Activated CD8-positive, alpha-beta memory T cell treated with anti-CD3 and anti-CD28 coated beads for 1 hour (primary cell): ENCODE measurements at places on chromosomes 2 and 18.

GRCh38 chr18:9849407-9850283, 36.1 kb upstream of the TXNDC2 start:
- DNase-seq = no peak

- no peak for DNase-seq
Measured at GRCh38 chr18:77669331-77669730, 419.7 kb downstream of the GALR1 start.

DNA sequence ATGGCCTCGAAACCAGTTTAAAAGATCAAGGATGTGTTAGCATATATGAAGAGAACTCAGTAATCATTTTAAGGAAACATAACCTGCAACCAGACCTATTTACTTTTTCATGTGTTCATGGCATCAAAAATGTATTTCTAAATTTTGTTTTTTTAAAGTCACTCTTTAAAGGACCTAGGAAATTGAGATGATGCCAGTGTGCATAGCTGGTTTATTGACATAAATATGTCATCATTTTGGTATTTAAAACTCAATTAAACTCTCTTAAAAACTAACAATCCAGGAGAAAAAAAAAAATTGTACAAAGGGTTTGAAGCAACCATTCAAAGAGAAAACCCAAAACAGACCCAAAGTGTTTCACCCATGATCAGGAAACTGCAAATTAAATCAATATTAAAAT, 198.9 kb upstream of the RND3 start:
- no peak for DNase-seq

DNA sequence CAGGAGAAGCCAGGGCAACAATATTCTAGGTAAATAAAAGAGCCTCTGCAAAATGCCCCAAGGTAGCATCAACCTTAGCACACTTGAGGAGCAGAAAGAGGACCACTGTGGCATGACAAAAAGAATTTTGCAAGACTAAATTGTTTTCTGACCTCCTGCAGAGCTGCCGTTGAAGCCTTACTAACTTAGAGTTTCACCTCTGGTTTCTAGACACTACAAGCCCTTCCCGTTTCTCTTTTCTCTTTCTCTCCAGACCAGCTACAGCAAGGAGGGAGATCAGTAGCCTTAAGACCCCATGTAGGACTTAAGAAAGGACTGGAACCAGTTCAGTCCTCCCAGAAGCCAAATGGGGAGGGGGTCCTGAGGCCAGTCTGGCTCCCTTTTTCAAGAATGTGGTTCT, 73.3 kb upstream of the SP3 start:
- DNase-seq = no peak

DNA sequence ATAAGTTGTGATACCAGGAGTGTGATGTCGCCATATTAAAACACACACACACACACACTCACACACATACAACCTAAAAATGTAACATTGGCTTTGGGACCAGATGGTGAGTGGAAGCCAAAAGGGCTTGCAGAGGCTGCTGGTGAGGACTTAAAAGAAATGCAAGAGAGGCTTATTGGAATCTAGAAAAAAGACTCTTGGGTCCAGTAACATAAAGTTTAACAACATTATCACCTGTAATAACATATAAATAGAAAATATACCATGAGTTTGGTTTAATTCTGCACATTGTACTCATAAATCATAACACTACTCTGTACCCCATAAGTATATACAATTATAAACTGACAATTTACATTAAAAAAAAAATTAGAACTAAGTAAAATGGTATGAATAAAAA, 74.4 kb upstream of the MYCN start:
- no peak for DNase-seq

DNA sequence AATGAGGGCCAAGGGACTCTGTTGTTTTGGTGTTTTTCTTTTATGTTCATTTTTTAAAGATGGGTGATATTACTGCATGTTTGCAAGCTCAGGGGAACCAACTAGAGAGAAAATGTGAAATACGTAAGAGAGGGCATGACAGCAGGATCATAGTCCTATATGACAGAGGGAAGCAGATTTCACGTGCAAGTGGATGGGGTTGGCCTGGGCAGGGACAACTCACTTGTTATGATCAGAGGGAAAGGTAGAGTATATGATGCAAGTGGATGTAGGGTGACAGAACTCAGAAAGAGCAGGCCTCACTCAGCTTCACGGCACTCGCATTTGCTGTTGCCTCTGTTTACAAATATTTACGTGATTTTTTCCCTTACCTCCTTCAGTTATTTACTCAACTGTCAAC, 67.0 kb downstream of the OLA1 start:
- DNase-seq = no peak

DNA sequence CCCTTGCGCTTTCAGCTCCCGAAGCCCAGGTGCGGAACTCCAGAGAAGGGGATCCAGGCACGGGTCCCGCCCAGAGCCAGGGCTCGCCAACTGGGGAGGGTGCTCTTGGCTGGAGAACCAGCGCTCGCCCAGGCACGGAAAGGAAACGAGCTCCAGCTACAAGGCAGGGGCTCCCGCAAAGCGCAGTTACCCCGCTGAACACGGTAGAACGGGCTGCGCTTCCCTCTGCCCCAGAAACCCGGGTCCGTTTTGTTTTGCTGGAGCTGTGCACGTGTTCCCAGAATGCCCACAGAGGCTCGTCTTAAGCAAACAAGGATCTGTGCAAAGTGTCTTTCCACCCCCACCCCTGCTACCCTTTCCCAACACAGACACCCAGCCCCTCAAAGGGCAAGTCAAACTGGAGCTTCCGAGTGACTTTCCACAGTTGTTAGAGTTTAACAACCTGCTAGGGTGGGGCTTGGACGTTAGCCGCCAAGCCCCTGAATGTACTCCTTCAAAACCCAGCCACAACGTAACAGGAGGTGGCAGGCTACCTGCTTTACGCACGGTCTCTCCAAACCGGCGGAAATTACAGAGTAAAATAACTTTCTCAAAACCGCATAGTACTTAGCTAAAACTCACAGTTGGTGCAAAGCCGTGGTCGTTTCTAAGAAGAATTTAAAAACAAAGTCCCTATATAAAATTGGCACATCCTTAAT, 775 bp downstream of the RNF125 start:
- DNase-seq = no peak

GRCh38 chr18:69400253-69400975, at the start of gene DOK6:
Gene DOK6 (plus strand): TSS chr18:69400888.
- DNase-seq = no peak

DNA sequence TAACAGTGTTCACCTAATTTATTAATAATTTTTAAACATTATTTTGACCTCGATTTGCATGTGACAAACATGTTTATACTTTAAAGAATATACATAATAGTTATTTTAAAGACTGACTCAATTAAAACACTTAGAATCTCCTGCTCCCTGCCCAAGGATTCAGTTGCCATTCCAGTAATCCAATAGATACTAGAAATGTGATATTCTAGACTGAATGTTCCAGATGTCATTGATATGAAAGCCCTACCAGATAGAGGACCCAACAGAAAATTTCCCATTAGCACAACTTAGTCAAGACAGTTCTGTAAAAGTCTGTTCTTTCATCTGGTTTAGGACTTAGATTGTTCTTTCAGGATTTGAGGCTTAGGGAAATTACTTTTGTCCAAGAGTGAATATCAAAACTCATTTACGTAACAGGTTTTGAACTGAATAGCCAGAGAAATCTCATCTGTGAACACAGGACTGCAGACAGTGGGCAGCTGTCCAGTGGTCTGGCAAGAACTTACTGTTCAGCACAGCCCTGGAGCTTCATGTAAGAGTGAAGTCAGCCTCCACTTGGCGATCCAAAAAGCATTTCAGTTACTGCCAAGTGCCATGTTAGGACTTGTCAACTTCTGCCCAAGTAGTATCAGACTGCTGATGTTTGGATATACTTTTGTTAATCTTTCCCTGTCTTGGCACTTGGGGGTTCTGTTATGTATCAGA, 77.5 kb downstream of the OSBPL6 start:
- no peak for DNase-seq

GRCh38 chr18:9787712-9788111, 79.6 kb downstream of the RAB31 start:
- DNase-seq = no peak

GRCh38 chr2:53960476-53960875, 10.3 kb downstream of the PSME4 start:
- no peak for DNase-seq

- DNase-seq = no peak
Measured at GRCh38 chr2:109331896-109332848, 203.2 kb downstream of the SH3RF3 start.

- DNase-seq = no peak
Measured at GRCh38 chr2:118835746-118836410, 11.6 kb downstream of the EN1 start.

DNA sequence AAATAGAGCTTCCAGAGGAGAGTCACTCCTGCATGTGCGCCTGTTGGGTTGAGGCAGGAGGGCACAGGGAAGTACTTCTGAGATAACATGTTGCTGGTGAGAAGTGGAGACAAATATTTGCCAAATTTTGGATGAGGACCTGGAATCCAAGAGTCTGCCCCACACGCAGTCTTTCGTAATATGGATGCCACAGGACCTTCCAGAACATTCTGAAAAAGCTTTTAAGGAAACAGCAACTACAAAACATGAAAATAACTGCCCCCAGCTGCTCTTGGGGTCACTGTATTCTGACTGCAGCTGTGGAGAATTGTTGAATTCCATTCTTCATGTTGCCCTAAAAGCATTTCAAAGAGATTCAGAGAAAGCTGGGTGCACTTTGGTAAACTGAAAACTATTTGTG, 227.5 kb downstream of the C1D start:
- DNase-seq = no peak

- no peak for DNase-seq
Measured at GRCh38 chr2:65722028-65722778, 289.8 kb upstream of the SPRED2 start.

DNA sequence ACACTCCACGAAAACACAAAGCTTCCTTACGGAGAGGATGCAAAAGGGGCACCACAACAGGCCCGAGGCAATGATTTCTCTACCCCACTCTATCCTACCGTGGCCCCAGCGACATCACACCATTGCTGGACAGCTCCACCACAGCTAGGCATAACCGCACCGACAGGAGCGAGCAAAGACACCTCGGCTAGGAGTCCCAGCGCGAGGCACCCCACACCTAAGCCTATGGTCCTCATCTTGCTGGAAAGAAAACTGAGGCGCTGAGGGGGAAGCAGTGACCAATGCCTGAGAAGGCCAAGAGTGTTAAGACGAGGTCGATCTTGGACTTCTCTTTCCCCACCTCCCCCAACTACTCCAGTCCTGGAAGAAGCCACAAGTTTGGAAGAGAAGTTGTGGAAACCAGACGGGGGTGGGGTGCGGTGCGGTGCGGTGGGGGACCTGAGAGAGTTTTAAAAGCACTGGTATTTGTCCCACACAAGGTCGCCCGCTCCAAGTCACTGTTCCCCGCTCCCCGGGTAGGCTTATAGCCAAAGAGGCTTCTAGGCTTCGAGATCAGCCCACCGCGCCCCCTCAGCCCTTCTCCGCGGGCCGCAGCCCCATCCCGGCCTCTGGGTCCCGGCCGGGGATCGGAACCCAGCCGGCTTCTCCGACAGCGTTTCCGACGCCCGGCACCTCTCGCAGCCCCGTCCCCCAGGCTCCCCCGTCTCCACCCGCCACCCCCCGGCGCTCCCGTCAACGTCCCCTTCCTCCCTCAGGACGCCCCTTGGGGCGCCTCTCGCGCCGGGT, 766 bp downstream of the PDE6D start:
- no peak for DNase-seq

DNA sequence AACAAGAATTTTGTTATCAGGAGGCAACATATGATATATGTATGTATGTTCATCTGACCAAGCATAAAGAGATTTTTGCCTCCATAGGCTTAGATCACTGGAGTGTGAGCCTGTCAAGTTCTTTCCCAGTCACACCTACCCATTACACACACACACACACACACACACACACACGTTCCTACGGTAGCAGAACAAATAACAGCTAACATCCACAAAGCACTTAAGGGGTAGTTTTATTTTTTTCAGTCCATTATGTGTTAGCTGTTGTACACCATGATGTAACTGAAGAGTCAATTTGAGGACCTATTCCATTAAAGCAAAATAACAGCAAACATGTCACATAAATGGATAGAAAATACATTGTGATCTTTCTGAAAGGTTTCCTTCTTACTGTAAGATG, 39.5 kb downstream of the UGP2 start:
- DNase-seq = no peak

DNA sequence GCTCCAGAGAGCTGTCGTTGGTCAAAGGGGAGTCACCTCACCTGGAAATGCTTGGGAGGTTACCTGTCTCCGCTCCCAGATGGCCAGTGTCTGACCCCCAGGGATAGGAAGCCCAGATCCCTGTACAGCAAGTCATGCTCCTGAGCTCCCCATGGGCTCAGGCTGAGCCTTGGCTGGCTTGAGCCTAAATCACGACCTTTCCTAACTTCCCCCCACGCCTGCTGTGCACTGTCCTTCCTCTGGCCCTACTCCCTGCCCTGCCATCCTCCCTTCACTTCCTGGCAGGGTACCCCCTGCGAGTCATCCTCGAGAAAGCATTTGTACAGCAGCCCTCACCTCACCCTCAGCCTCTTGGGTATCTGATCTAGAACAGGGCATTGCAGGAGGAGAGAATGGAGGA, 9.2 kb upstream of the HDAC4 start:
- DNase-seq = no peak

DNA sequence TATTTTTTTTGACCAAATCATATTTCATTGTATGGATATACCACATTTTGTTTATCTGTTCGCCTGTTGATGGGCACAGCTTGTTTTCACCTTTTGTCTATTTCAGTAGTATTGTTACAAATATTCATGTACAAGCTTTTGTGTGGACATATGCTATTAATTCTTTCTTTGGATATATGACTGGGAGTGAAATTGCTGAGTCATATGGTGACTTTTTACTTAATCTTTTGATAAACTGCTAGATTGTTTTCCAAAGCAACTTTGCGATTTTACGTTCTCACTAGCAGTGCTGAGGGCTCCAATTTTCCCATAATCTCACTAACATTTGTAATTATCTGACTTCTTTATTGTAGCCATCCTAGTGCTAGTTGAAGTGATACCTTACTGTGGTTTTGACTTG, 112.4 kb downstream of the CD8B2 start:
- no peak for DNase-seq

DNA sequence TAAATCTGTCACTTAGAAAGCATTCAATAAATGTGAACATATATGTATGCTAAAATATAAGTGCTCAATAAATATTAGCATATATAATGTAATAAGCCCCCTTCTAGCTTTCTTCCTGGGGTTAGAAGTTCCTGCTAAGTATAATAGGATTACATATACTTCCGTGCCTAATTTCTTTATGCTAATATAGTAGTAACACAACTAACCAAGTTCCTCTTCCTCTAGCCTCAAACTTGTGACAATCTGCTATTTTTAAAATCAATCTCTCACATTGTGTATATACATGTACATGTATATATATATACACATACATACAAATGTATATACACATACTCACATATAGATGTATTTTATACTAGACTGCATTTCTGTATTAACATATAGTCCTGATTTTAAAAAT, 32.2 kb downstream of the TLK1 start:
- no peak for DNase-seq
